ENCODE measurements at places on chromosomes 1 and 21.
A peak's percentile ranks its signal among the peaks of the same experiment; 100 is the strongest.

GRCh38 chr1:1232208-1232795 lies at the start of gene B3GALT6:
TSS of gene B3GALT6 (plus strand) at chr1:1232237. CDS start at chr1:1232279, 42 bp downstream.
- DNase-seq, result no peak

GRCh38 chr1:245715970-245716369 lies 561.2 kb downstream of the KIF26B start:
- peak; percentile 65 for DNase-seq

DNA sequence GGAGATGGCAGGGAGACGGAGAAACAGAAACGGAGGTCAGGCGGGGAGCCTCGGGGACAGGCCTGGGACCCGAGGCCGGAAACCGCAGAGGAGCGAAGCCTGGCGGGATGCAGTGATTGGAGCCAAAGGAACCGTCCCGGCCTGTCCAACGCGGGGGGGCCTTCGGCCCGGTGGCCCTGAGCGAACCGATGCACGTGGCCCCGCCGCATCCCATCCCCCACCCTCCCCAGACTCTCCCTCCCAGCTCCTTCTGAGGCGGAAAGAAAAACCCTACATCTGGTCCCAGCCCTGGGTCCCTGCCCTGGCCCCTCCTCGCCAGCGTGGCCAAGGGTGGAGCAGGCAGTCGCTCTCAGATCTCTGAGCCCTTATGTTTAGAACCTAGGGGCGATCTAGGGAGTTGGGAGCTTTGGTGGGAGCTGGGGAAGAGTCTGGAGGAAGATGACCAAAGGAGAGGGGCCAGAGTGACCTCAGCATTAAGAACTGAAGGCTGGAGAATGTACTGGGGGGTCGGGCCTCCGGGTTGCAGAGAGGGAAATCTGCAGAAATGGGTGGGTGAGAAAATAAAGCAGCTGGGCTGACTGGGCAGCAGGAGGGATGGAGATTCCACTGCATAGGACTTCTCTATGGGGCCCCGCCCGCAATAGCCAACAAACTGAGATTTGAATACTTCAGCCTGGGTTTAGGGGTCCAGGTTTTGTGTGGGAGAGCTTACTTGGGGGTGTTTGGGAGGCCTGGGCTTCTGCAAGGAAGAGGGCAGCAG lies 1.5 kb upstream of the CRABP2 start:
- no peak for DNase-seq

- DNase-seq, result no peak
Observed at GRCh38 chr1:174777262-174777661, 222.5 kb upstream of the CACYBP start.

GRCh38 chr1:43704838-43705237 lies 2.5 kb upstream of the ST3GAL3 start:
- DNase-seq, result no peak

GRCh38 chr1:47655521-47656300 lies 217.9 kb downstream of the FOXD2 start:
- DNase-seq, result no peak

GRCh38 chr1:206011057-206011456 lies 7.9 kb upstream of the RAB7B start:
- DNase-seq, result no peak

- no peak for DNase-seq
Observed at GRCh38 chr1:159201642-159202041, 3.0 kb upstream of the ACKR1 start.

- no peak for DNase-seq
Observed at GRCh38 chr1:97864615-97865014, 56.2 kb downstream of the DPYD start.

DNA sequence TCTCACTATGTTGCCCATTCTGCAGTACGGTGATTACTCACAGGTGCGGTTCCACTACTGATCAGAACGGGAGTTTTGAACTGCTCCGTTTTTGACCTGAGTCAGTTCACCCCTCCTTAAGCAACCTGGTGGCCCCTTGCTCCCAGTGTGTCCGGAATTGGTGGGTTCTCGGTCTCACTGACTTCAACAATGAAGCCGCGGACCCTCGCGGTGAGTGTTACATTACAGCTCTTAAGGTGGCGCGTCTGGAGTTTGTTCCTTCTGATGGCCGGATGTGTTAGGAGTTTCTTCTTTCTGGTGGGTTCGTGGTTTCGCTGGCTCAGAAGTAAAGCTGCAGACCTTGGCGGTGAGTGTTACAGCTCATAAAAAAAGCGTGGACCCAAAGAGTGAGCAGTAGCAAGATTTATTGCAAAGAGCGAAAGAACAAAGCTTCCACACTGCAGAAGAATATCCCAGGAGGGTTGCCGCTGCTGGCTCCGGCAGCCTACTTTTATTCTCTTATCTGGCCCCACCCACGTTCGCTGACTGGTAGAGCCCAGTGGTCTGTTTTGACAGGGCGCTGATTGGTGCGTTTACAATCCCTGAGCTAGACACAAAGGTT lies 17.6 kb upstream of the PARP1 start:
- no peak for DNase-seq

DNA sequence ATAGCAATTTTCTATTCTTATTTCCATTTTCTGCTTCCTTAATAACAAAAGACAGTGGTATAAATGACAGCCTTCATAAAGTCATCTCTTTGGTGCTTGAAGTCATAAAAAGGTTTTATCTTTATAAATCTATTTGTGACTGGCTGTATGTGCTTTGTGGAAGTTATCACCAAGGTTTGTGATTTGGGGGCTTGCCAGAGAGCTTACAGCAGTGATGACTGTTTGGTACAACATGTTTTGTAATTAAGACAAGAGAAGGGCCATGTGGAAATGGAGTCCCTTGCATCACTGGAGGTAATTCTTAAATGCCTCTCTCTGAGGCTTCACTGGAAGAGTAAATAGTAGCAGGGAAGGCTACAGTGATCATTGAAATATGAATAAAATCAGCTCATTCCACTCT lies 2.7 kb downstream of the SLC35F3 start:
- DNase-seq, result no peak

- DNase-seq, result peak; percentile 31
Observed at GRCh38 chr1:175548774-175549173, 194.6 kb downstream of the TNR start.

DNA sequence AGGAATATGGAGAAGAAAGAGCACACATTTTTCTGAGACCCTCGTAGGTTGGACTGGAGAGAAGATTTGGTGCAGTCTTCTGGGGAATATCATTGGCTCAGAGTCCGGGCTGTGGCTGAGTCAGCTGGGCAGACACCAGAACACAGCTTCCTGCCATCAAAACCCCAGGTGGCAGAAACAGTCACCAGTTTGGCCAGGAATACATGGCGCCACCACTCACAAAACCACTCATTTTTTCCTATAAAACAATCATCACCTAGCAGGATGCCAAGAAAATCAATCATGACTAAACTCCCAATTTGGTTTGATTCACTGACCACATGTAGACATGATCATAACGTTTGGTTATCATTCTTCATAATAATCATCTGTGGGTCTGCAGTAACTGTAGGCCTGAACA lies 178.1 kb upstream of the PBX1 start:
- DNase-seq, result no peak

GRCh38 chr1:167094690-167095089 lies 815 bp downstream of the STYXL2 start:
- DNase-seq, result no peak

DNA sequence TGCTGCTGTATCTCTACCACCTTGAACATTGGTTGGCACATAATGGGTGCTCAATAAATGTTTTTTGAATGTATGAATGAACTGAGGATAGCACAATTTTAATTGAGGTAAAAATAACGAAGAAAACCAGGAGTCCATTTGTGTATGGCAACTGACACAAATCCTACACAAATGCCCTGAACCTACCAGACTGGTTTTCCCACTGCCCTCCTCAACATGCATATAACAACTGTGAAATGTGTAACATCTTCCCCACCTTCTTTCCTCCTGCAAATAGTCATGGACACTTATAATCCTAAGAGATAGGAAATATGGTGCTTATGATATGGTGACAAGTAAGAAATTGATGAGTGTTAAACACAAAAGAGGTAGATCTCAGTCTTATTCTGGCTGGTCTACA lies 9.9 kb upstream of the LMO4 start:
- DNase-seq, result no peak

- DNase-seq, result no peak
Observed at GRCh38 chr1:21280482-21280881, 9.8 kb downstream of the ECE1 start.
